ENCODE measurements at places on chromosomes 2 and 18.

GRCh38 chr2:71240794-71241193, 13.9 kb upstream of the PAIP2B start:
- no peak for DNase-seq

GRCh38 chr2:241562269-241562891, 3.8 kb downstream of the BOK start:
- no peak for DNase-seq

- no peak for DNase-seq
Measured at GRCh38 chr18:8705961-8706790, 820 bp downstream of the MTCL1 start.

DNA sequence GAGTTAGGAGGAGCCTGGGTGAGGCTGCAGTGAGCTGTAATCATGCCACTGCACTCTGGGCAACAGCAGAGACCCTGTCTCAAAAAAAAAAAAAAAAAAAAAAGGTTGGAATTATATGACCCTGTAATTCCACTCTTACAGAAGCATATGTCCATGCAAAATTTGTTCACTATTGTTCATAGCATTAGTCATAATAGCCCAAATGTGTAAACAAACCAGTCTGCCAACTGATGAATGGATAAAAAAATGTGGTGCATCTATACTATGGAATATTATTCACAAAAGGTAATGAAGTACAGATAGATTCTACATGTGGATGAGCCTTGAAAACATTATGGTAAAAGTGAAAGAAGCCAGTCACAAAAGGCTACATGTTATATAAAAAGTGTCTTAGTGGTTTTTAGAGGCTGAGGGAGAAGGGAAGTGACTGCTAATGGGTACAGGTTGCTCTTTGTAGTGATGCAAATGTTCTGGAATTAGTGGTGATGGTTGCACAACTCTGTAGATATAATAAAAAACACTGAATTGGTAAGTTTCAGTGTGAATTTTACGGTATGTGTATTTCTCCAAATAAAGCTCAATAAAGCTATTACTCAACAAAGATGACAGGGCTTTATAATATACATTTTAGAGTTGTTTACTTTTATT, 9.4 kb downstream of the COA5 start:
- no peak for DNase-seq

DNA sequence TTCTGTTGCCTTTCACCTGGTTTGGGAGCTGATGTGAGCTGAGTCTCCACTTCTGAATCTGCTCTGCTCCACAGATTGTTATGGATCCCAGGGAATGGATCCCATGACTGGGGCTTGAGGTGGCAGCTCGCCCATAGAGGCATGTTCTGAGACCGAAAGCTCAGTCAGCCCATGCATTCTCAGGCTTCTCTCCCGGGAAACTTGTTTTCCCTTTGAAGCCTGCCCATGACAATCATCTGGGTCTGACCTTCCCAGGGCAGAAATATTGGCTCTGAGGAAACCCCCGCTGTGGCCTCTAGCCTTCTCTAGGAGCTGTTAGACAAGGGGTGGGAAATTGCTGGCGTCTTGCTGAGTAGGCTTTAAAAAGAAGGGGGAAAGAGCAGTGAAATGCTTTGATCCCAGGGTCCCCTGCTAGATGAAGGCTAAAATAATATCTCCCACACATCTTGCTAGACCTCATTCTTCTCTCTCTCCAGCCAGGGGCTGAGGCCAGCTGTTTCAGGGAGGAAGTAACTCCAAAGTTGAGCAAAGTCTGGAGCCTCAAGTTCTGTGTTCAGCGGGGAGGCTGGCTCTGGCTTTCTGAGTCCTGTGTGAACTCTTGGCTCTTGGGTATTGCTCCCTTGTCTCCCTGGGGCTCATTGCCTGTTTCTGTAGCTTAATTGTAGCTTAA, 2.0 kb downstream of the VAMP8 start:
- no peak for DNase-seq

DNA sequence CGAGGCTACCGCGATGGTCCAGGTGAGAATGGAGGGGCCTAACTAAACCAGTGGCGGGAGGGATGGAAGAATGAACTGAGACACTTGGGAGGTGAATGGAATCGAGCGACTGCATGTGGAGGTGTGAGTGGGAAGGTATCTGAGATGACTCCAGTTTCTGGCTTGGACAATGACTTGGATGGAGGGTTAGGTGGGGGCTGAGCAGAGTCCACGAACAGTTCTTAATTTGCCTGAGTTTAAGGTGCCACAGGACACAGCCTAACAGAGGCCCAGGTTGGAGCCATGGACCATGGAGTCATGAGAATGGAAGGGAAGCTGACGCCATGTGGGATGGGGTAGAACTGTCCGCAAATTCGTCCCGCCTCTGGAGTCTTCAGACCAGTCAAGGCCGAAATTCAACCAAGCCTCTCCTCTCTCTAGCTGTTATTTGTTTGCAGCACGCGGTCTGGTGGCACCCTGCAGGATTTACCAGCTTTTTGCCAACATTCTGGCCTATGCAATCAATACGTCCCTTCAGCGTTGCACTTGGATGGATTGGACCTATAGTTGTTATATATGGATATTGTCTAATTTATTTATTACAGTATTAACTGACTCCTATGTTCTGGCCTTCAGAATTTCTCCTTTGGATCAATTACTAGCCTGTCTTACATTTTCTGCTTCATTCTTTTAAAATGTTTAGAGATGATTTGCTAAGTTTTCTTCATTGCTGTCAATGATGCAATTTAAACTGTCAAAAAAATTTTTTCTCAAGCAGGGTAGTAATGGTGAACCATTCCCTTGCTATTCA, 940 bp upstream of the BOLA3 start:
- DNase-seq, result no peak

DNA sequence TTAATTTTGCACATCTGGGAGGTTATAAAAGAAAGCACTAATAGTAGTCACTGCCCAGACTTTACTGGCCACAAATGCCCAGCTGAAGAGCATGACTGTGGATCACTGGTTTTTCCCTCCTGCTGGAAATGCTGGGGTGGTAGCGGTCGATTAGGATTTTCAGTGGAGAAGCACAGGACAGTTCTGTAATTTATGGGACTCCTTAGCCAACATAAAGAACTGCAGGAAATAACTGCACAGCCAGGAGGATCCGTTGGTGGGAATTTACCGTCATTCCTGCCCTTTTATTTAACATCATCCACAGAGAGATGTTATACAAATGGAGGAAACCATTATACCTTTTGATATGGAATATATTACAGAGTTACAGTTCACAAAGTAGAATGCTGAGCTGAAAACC, 61.5 kb downstream of the TNFRSF11A start:
- no peak for DNase-seq

DNA sequence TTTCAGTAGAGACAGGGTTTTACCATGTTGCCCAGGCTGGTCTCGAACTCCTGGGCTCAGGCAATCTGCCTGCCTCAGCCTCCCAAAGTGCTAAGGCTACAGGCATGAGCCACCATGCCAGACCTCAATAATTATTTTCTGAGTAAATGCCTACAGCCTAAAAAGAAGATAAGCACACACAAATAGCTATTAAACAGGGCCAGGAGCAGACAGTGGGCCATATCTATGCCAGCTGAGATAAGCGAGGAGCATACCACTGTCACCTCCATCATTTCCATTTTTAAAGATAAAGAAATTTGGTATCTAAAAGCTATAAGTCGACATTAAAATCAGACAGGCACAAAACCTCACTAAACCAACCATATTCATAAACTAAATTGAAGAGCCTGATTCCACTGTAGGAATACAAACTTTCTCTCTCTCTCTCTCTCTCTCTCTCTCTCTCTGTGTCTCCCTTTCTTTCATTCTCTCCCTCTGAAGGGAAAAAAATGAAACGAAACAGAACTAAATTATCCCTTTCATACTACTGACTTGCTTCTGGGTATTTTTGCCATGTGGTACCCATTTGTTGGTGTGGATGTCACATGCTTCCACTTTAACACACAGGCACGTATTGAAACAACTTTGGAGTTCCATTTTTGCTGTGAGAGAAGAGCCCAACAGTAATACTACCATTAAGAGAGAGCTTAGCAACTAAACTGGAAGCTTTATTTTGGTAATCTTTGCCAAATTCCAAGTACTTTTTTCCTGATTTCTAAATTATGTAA, 51.0 kb downstream of the FARSB start:
- no peak for DNase-seq

- no peak for DNase-seq
Measured at GRCh38 chr2:154403242-154403790, 295.2 kb upstream of the KCNJ3 start.

GRCh38 chr2:101704046-101704466, 6.5 kb downstream of the MAP4K4 start:
- DNase-seq, result no peak

DNA sequence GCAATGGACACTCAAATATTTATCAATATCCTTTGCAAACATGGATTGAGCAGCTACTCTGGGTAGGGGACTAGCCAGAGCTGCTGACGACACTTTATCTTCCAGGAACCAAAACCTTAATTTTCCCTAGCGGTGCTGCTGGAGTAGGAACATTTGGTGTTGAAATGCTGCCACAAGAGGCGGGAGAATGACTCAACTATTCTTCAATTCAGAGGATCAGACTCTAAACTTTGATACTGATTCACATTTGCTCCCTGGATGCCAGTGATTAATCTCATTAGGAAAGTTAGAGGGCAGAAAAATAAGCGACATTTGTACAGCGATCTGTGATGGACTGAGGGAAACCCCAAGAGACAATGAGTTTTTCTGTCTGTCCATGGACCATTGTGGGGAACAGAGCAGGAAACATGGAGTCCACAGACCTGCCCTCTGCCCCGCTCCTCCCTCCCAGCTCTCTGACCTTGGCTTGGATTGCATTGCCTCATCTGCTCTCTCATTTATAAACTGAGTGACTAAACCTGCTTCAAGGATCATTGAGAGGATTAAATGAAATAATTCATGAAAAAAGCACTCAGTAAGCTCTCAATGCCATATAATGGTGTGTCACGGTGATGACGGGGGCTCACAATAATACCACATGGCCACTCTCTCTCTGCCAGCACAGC, 12.6 kb upstream of the EPB41L3 start:
- DNase-seq, result no peak

GRCh38 chr18:63067939-63068338, 251.6 kb downstream of the BCL2 start:
- DNase-seq, result no peak

DNA sequence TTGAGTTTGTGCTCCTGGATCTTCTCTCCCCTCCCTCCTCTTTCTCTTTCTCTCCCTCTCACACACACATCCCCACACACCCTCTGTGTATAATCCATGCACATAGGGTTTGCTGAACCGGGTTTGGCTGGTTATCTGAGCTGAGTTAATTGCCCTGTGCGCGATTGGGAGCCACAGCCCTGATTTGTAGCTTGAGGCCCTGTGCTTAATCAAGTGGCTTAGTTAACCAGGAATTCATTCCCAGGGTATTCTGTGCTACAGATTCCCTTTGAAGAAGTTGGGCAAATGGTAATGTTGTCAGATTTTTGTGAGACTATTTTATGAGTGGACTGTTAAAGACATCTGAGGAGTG, 6.2 kb downstream of the PARD3B start:
- DNase-seq, result no peak

- no peak for DNase-seq
Measured at GRCh38 chr2:100744589-100744988, 75.3 kb upstream of the NPAS2 start.

DNA sequence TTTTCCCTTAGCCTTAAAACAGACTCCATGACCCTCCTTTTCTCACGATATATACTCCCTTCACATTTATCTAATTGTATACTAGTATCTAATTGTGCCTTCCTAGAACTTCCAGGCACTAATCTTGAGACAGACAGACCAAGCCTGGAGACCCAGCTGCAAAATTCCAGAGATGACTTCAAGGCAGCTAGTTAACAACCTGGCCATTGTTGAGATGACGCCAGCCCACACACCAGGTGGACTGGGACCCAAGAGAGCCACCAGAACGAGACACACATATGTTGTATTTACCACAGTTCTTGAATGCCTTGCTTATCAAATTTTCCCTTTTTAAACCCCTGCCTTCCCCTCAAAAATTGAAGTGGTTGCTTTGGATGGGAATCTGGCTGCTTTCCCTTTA, 48.9 kb upstream of the SELENOI start:
- no peak for DNase-seq

DNA sequence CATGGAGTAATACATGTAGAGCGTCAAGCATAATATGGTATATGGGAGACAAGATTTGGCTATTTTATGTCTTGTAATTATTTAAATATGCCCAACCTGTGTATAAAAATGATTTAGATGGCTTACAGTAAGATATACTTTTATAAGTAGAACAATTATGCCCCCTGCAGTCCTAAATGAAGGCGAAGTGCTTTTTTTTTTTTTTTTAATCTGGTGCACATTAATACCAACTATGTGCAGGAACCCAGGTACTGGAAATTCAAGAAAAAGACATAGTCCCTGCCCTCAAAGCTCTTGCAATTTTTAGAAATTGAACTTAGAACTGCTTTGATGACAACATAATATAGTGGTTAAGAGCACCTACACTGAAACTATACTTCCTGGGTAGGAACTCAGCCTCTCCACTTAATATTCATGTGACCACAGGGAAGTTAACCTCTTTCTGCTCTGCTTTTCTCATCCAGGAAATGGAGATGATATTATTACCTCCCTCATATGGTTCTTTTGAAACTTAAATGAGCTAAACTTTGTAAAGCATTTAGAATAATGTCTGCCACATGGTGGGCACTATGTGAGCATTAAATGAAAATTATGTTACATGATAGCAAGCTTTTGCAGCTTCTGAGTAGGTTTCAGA, 38.1 kb downstream of the AFTPH start:
- DNase-seq, result no peak

DNA sequence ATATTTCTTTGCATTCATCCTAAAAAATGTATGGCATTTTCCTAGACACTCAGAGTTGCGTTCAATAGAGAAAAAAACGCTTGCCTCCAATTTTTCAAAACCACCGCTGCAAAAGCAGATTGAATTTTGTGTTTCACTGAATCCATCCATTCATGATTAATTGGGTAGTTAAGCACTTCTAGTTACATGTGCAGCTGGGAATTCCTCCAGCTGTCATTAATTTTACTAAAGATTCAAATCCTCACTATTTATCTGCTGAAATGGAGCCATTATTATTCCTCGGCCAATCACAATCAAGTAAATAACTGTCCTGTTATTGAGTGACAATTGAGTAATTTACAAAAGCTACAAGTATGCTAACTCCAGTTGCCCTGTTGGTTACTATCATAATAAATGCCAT, 75.8 kb upstream of the ARL5A start:
- no peak for DNase-seq

DNA sequence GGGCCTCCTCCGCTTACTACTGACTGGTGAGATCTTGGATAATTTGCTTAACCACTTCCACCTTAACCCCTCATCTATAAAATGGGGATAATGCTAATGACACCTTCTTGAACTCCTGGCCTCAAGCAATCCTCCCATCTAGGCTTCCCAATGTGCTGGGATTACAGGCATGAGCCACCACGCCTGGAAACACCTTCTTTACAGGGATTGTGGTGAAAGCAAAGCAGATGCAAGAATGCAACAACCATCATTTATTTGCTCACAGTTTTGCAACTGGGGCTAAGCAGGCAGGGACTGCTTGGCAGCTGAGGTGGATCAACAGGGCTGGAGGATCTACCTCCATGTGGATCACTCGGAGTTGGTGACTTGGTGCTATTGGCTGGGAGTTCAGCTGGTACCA, 76.2 kb upstream of the ZNF532 start:
- no peak for DNase-seq

GRCh38 chr2:10331027-10331701, 28.5 kb downstream of the HPCAL1 start:
- no peak for DNase-seq

Data from vagina (tissue), 2 donors.